ENCODE measurements at places on chromosomes 13 and 19.

DNA sequence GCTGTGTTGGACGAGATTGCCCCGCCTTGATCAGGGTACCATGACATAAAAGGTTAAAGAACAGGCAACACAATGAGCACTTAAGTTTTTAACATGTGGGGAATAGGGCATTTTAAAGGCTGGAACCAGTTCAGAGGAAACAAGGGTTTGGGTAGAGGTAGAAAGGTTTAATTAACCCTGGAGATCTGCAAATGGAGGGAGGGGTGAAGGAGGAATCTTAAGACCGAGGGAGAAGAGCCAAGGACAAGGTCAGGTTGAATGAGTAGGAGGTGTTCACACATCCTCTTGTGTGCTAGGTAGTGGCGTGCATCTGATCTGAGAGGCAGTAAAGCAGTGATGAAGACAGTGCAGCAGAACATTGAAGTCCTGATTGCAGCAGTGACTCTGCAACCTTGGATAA is 28.5 kb downstream of the SKA3 start:
- DNase-seq, result no peak

GRCh38 chr19:48738557-48739403 is 1.6 kb downstream of the RASIP1 start:
- peak; percentile 79 for DNase-seq

DNA sequence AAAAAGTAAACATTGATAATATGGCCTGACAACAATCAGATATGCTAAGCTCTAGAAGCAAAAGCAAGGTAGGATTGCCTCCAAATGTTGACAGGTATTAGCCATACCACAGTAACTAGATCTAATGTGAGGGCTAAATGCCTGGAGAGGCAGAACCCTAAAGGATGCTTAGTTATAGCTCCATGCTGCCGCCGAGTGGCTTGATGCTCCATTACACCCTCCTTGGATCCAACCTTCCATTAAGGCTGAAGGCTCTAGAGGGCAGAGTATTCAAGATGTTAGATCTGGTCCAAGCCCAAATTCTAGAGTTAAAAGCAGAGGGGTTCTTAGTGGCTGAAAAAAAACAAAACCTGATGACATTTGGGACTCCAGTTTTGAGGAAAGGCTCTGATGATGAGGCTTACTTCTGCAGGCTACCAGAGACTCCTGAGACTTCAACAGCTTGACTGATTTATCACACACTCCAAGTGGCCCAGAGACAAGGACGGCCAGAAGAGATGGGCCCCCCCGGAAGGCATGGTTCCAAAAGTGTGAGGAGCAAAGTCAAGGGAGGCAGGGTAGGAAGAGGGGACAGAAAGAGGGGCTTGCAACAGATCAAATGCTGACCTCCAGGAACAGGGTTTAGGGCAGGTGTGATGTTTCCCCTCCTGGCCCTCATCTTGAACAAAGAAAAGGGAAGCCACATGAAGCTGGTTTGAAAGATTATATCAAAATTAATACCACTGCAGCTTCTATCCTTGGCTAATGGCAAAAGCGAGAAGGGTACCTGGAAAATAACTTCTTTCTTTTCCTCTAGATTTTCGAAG is 21.9 kb upstream of the CPB2 start:
- DNase-seq, result peak; percentile 27

- no peak for DNase-seq
Observed at GRCh38 chr19:32877977-32878745, 8.6 kb upstream of the SLC7A9 start.

- DNase-seq, result no peak
Observed at GRCh38 chr19:45173816-45174215, 4.2 kb downstream of the TRAPPC6A start.

GRCh38 chr19:33302175-33302973 is at the start of gene CEBPA:
CEBPA (minus strand) TSS chr19:33302534; CDS start chr19:33302414, 120 bp downstream.
- peak; percentile 18 for DNase-seq

GRCh38 chr13:111145071-111145470 is 30.0 kb downstream of the ARHGEF7 start:
- no peak for DNase-seq

DNA sequence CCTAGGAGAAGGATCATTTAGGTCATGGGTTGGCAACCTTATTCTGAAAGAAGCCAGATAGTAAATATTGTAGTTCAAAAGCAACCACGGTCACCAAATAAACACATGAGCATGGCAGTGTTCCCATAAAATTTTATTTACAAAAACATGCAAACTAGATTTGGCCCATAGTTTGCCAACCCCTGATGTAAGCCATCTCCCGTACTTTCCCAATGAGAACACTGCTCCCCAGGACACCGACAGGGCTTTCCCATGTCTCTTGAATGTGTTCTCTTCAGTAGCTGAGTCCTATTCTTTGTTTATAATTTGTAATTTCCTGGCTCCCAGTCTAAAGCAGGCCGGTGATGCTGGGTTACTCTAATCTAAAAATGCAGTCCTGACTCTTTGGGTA is 239.6 kb downstream of the LHFPL6 start:
- DNase-seq, result no peak

- DNase-seq, result no peak
Observed at GRCh38 chr13:112346899-112347229, 29.3 kb upstream of the SPACA7 start.

DNA sequence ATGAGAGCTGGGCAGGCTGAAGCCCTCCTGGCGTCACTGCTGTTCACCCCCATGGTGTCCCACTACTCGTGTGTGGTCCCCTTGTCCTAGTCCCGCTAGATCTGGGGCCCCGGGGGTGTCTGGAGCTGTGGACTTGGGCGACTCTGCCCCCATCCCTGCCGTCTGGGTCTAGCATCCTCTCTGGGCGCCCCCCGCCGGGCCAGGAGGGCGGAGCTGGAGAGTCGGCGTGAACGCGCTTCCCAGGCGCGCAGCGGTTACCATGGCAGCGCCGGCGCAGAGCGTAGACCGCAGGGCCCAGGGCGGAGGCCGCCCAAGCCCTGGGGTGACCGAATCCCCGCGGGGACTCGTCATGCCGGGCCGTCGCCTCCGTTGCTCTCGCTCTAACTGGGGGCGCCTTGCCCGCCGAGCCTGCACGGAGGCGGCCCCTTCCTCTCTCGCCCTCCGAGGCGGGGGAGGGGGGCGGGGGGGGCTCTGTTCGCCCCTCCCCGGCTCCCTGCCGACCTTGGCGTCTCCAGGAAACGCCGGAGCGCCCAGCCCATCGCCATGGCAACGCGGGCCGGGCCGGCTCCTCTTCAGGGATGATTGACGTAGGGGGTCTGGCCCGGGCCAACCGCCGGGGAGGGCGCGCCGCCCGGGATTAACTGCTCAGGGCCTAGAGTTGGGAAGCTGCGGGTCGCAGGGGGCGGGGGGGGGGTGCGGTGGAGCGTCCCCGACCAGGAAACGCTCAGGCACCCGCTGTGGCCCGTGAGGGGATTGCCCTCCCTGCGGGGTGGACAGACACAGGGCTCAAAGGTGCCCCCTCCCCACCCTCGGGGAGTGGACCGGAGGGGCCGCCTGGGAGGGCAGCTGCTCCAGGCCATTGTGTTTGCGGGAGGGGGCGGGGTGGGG is 8.9 kb downstream of the ISYNA1 start:
- peak; percentile 69 for DNase-seq

GRCh38 chr13:21046203-21046602 is 15.2 kb downstream of the LATS2 start:
- DNase-seq, result no peak

- DNase-seq, result no peak
Observed at GRCh38 chr13:43072394-43072793, 49.0 kb downstream of the DNAJC15 start.

- no peak for DNase-seq
Observed at GRCh38 chr19:16890461-16891184, 1.8 kb downstream of the F2RL3 start.

DNA sequence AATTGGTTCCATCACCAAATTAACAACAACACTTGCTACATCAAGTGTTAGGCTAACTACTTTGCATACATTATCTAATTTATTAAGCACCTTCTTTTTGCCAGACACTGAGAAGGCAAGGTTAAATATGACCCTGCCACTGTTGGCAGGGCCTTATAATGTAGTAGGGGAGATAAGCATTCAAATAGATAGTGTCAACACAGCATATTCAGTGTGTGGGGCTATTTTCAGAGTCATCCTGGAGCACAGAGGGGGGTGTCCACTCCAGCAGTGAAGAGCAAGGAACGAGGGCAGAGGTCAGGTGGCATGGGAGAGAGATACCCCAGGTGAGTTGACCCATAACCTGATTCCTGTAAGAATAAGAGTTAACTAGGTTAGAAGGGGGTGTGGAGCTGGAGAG is 121.6 kb downstream of the COG6 start:
- no peak for DNase-seq

- peak; percentile 23 for DNase-seq
Observed at GRCh38 chr13:50244713-50245574, 229.7 kb downstream of the KCNRG start.

- no peak for DNase-seq
Observed at GRCh38 chr13:46675016-46675415, 121.9 kb downstream of the ESD start.

DNA sequence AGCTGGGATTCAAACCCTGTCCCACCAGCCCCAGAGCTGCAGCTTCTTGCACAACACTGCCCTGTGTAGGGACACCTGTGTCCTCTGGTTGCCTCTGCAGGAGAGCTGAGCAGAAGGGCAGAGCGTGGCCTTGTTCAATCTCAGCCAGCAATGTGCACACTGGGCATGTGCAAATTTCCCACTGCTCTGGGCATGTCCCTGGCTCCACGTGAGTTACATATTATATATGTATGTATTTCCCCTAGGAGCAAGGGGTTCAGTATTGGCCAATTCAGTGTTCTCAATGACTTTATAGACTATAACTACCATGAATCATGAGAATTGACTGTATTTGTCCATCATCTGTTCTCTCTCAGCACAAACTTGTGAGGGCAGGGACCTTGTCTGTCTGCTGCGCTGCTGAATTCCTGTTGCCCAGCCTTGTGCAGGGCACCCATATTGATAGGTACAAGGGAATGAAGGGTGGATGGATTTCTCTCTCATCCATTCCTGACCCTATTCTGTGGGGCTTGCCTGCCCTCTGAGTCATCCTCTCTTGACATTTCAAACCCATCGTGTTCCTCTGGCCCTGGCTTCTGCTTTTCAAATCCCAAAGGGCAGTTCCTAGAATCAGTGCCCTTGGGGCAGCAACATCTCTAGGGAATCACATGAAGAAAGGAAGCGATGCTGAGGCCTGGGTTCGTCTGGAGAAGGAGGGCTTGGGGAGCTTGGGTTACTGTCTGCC is 69.7 kb downstream of the ERICH6B start:
- DNase-seq, result no peak

- DNase-seq, result no peak
Observed at GRCh38 chr13:77740097-77740735, 42.7 kb downstream of the SLAIN1 start.

DNA sequence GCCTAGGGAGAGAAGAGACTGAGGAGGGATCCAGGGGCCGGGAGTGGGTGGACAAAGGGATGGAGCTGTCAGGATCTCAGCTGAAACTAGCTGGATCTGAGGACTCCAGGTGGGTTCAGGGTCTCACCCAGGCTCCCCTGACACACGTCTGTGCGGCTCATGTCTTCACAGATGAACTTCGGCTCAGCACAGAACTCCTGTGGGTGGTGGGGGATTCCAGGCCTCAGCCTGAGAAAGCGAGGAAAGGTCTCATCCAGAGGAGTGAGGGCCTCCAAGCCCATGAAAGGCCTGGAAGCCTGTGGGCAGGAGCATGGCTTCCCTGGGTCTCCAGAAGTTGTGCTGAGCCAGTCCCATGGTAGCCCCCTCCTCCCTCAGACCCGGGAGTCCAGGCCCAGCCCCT is 1.4 kb downstream of the CAPN12 start:
- DNase-seq, result no peak

GRCh38 chr19:4035018-4035566 is 27.6 kb downstream of the PIAS4 start:
- no peak for DNase-seq

DNA sequence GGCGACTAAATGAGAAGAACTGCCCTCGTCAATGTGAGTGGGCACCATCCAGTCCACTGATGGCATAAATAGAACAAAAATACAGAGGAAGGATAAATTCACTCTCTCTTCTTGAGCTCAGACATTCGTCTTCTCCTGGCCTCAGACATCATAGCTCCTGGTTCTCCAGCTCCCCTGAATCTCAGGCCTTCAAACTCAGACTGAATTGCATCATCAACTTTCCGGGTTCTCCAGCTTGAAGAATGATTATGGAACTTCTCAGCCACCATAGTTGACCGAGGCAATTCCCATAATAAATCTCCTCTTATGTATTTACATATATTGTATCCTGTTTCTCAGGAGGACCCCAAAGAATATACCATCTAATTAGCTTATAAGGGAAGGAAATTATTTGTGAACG is 55.0 kb upstream of the FNDC3A start:
- DNase-seq, result no peak

DNA sequence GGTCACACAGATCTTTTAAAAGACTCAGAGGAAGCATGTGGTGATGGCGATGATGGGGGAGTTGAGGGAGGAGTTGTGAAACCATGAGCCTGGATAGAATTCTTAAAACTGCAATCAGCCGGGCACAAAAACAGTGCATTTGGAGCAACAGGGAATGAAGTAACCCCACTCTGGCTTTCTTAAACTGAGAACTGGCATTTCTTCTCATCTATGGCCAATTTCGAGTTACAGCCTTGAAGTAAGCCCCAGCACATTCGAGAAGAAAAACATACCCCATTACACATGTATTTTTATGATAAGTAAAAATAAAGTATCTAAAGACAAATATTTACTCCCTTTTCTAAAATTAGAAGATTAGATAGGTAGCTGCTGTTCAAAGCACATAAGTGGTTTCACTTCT is 70.1 kb downstream of the DCLK1 start:
- DNase-seq, result no peak

DNA sequence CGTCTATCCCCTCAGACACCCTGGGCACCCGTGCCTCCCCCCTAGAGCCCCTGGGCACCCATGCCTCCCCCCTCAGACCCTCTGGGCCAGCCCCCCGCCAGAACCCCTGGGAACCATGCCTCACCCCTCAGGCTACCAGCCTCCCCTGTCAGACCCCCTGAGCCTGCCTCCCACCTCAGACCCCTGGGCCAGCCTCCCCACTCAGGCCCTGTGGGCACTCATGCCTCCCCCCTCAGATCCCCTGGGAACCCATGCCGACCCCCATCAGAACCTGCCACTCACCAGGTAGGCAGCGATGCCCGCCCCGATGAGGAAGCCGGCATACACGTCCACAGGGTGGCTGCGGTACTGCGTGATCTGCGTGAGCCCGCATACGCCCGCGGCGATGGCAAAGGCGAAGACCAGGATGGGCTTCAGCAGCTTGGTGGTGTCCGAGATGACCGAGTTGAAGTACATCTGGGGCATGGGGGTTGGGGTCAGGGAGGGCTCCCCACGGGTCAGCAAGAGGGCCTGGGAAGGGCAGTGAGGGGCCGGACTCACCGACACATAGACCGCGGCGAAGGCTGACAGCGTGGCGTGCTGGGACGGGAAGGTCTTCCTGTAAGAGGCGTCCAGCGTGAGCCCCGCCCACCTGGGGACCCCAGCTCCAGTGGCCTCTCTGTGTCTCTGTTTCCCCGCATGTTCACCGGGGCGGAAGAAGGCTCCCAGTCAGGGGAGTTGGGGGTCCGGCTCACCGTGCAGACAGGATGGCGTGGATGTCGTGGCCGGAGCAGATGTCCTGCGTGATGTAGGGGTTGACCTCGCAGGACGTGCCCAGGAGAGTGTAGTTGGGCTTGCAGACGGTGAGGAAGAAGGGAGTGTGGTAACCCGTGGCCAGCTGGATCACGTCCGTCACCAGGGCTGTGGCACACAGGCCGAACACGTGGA is 7.3 kb downstream of the PLPPR3 start:
- DNase-seq, result no peak

- no peak for DNase-seq
Observed at GRCh38 chr19:47028195-47028601, 8.6 kb downstream of the NPAS1 start.
